ENCODE measurements at places on chromosomes 7 and 10.

DNA sequence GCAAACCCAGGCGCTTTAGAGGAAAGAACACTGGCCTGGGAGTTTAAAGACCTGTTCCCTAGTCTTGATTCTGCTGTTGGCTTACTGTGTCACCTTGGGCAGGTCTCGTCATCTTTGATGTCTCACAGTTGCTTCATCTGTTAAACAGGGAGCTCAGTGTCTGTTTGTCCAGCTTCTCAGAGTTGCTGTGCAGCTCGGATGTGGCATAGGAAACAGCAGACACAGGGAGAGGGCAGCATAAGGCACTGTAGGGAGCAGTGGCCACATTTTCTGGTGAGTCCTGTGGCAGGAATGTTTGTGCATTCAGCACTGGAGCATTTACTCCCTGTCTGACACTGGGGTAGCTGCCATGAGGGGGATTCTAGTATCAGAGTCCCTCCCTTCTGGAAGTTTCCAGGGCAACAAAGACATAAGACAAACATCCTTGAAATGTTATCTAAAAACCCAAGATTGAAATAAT lies 2.0 kb downstream of the REPIN1 start:
- no peak for DNase-seq

DNA sequence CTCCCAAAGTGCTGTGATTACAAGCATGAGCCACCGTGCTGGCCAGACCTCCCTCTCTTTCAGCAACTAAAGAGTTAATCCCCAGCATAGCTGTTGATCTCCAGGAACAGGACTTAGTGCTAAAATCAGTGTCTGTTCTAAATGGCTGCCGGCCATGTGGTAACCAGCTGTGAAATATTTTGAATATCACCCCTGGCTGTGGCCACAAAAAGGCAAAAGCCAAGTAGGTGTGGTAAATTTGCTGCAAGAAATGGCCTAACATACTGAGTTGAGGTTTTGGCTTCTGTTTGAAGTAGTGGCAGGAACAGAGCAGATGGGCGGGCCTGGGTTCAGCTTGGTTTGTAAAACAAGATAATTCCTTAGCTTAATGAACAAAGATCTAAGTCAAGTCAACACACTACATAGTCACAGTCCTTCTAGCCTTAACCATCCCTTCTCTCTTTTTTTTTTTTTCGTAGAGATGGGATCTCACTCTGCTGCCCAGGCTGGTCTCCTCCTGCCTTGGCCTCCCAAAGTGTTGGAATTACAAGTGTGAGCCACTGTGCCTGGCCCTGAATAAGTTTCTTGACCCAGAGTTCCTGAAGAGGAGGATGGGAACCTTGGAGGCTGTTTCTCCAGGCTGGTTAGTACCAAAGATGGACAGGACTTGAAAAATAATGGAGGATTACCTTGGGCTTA lies 22.7 kb upstream of the AGFG2 start:
- peak; percentile 9 for DNase-seq

DNA sequence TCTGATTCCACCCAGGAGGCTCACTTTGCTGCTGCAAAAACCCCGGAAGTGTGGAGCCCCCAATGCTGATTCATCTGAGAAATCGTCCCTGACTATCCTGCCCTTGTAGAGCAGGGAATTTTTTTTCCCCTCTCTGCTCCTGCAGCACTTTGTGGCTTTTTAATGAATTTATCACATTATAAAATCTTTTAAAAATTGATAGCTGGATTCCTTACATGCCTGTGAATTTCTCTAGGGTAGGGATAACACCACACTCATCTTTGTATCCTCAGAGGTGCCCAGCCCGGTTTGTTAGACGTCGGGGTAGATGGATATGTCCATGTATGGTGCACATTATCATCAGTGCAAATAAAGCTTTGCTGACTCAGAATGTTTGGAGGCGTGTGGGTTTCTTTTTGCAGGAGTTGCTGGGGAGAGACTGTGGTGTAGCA lies 185.7 kb downstream of the STK31 start:
- DNase-seq: no peak

DNA sequence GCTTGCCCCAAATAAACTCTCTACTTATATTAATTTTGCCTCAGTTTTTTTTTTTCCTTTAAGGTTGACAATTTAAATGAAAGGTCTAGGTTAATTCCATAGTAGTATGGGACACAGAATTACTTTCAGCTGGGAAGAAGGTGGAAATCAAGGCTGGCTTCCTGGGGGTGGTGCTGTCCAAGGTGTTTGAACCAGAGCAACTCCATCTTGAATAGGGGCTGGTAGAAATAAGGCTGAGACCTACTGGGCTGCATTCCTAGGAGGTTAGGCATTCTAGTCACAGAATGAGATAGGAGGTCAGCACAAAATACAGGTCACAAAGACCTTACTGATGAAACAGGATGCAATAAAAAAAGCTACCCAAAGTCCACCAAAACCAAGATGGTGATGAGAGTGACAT lies 1190.8 kb upstream of the AUTS2 start:
- DNase-seq: no peak

DNA sequence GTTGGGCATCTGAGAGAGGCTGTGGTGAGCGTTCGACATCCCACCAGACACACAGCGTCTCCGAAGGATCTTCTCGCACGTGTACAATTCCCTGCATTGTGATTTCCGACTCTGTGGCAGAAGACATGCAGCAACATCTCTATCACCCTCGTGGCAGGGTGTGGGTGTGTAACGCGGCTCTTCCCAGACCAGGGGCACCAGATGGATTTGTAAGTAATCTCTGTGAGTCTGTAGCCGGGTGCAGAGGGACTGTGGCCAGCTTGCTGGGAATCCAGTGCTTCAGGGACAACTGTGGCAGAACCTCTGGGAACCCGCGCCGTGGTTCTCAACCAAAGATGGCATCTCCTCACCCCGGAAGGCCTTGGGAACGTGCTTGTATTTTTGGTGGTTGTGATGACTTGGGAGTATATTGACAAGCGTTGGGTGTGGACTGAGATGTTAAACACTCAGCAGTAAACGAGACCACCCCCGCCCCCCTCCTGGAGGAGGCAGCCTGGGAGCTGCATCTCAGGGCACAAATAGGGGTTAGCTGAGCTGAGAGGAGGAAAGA lies 21.2 kb downstream of the FOXL3 start:
- no peak for DNase-seq

GRCh38 chr7:24769851-24770250 lies 12.6 kb upstream of the GSDME start:
- no peak for DNase-seq

GRCh38 chr10:13700473-13701144 lies 113.8 kb downstream of the PRPF18 start:
- no peak for DNase-seq

DNA sequence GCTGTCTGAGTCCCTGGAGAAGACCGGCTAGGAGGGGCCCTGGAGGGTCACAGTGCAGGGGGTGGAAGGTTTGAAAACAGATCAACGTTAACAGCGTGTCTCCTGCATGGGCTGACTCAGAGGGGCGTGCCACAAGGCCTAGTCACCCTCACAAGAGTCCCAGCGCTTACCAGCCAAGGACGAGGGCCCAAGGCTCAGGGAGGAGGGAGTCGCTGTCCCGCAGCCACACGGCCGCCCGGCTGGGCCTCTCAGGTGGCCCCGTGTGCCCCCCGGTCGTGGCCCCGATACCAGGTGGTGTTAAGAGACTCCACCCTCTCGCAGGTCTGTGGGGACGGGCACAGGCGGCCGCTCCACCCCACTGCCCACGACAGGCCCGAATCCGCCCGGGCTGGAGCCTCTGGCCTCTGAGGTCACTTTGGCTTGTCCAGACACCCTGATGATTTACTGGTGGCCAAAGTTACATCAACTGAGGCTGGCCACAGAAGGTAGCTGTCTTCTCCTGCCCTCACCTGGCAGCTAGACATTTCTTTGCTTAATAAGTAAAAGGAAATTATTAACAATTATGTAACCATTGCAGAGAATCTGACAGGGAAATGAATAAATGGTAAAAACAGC lies 34.0 kb downstream of the FAM20C start:
- no peak for DNase-seq

GRCh38 chr10:22764639-22765038 lies 50.3 kb upstream of the PIP4K2A start:
- DNase-seq: no peak

GRCh38 chr10:48779546-48780152 lies 95.0 kb downstream of the WDFY4 start:
- DNase-seq: no peak

- DNase-seq: no peak
Observed at GRCh38 chr10:130189608-130190054, 53.4 kb downstream of the GLRX3 start.

DNA sequence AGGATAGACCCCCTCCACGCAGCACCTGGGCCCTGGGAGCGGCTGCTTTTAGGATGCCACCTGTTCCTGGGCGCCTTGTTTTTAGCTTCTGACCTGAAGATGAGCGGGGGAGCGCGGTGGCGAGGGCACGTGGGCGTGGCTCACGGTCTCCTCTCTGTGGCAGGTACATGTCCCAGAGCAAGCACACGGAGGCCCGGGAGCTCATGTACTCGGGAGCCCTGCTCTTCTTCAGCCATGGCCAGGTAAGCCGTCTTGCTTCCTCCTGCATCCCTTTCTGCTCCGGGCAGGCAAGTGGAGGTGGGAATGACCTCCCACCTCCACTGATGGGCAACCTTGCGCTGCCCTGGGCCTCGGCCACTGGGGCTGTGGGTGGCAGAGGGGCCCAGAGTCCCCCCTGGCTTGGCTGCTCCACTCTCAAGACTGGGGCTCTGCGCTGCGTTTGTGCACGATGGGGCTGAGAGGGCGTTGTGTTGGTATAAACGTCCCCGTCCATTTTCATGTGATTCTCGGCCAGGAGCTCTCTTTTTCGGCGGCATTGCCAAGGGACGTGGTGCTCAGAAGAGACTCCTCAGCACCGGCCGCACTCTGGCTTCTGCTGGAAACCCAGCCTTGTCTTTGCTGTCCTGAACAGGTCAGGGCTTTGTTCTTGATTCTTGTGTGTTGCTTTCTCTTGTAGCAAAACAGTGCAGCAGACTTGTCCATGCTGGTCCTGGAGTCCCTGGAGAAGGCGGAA lies 9.7 kb downstream of the GET4 start:
- no peak for DNase-seq

- DNase-seq: no peak
Observed at GRCh38 chr10:104199567-104199966, 32.6 kb downstream of the CFAP43 start.

- DNase-seq: no peak
Observed at GRCh38 chr10:96863922-96864543, 31.9 kb downstream of the LCOR start.

DNA sequence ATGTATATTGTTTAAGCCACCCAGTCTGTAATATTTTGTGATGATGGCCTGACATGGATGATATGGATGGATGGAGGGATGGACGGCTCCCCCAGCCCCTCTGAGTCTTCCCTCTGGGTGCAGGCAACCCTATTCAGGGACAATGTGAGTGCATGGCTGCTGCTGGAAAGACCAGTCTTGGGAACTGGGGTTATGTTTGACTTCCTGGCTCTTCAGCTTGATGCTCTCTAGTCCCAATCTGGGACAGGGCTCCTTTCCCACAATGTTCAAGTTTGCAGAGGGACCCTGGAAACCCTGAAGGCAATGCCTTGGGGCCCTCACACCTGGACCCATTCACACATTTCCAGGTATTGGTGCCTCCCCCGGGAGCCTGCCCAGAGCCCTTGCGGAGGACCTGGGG lies 52.3 kb upstream of the RET start:
- DNase-seq: no peak

GRCh38 chr7:50368366-50368765 lies 63.9 kb downstream of the IKZF1 start:
- no peak for DNase-seq

GRCh38 chr7:71409550-71410157 lies 277.7 kb downstream of the GALNT17 start:
- no peak for DNase-seq

GRCh38 chr10:113126229-113127201 lies 176.5 kb downstream of the TCF7L2 start:
- peak; percentile 6 for DNase-seq

- DNase-seq: no peak
Observed at GRCh38 chr10:58010073-58010702, 257.5 kb downstream of the IPMK start.

DNA sequence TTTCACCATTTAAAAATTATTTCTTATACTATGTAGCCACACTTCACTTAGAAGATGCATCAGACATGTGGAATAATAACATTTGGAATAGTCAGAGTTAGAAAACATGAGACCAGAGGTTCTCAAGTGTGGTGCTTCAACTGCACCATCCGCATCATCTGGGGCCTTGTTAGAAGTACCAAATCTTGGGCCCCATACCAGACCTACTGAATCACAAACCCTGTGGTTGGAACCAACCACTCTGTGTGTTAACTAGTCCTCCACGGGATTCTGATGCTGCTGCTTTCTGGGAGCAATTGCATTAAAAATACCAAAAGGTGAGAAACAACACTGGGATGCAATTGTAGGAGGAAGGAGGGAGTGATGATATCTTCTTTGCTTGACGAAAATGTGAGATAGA lies 125.2 kb downstream of the GNAT3 start:
- no peak for DNase-seq

GRCh38 chr10:35758076-35758475 lies 116.0 kb upstream of the FZD8 start:
- no peak for DNase-seq

GRCh38 chr7:25775999-25776743 lies 375.8 kb upstream of the NFE2L3 start:
- DNase-seq: no peak

GRCh38 chr7:40859965-40860543 lies 725.2 kb downstream of the SUGCT start:
- no peak for DNase-seq

DNA sequence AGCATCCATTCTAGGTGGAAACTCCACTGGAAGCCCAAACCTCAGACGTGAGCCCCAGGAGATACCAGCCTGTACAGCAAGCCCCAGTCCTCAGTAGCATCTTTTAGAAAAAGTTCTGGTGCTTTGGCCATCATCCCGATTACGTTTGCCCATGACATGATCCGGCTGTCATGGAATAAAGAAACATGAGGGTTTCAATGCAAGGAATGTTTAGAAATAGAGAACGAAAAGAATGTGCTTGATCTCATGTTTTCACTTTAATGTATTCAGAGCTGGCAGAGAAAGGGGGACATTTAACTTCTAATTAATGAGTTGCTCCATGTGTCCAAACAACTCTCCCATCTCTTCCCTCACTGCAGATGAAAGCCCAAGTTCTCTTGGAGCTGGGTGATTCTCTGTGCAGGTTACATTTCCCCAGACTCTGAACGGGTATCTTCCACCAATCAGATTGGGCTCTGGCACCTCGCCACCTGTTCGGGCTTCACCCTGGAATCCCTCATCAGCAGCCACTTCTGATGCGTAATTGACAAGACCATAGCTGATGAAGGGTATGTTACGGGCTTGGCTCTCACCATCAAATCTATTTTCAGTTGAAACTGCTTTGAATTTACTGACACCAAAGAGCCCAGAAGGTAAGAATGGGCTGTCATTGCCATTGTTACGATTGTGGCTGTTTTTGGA lies 165.3 kb downstream of the PLXNA4 start:
- DNase-seq: no peak

DNA sequence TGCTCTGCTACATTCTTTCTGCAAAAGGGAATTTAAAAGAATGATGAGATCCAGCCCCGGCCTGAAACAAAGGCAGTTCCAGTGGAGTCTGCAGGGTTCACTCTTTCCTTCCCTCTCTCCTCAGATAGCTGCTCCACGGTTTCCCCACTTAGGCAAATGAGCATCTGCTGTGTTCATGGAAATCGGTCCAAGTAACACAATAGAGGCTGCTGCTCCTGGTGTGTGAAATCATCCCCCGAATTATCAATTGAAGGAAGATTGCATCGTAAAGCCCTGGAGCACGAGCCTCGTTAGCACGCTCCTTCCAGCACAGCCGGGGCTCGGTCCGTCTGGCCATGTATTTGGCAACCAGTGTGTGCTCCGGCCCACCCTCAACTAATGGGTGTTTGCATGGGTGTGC lies 108.3 kb upstream of the DPP6 start:
- no peak for DNase-seq

- DNase-seq: peak; percentile 37
Observed at GRCh38 chr7:17144322-17144721, 154.1 kb upstream of the AHR start.
